ENCODE measurements at places on chromosomes 12 and 14. TPM values are rescaled to one million over a fixed set of nuclear protein-coding genes. Genes with fewer than 3 reads are reported as not detected.

Gene OVCH1
- not detected for total RNA-seq

- no peaks in the 10 kb centered on the region for H3K4me1 ChIP-seq
- H3K4me3 ChIP-seq: no peak overlapping the region
- no peaks in the 10 kb centered on the region for H3K36me3 ChIP-seq
- no peaks in the 10 kb centered on the region for H3K27me3 ChIP-seq
- no peak overlapping the region for H3K27ac ChIP-seq
- DNase-seq: no peak
Measured at GRCh38 chr12:121092034-121092433, 40.6 kb upstream of the P2RX7 start.

Gene PTPRB
- 29.5 TPM for total RNA-seq

- no peak overlapping the region for H3K4me3 ChIP-seq
- no peak for DNase-seq
- no peaks in the 10 kb centered on the region for H3K4me1 ChIP-seq
Measured at GRCh38 chr14:89117012-89117411, 292.6 kb downstream of the TTC8 start.

Gene BIN2
- 9.9 TPM for total RNA-seq

- H3K4me3 ChIP-seq: no peak overlapping the region
- no peaks in the 10 kb centered on the region for H3K36me3 ChIP-seq
- DNase-seq: no peak
- peaks cover 29% of the 10 kb centered on the region for H3K4me1 ChIP-seq
Measured at GRCh38 chr12:106582249-106582591, 584 bp upstream of the RFX4 start.

- DNase-seq: no peak
- H3K27ac ChIP-seq: no peak overlapping the region
- no peak overlapping the region for H3K4me3 ChIP-seq
- peaks cover 3% of the 10 kb centered on the region for H3K4me1 ChIP-seq
- no peaks in the 10 kb centered on the region for H3K36me3 ChIP-seq
Measured at GRCh38 chr14:89797148-89797547, 157.4 kb downstream of the EFCAB11 start.
